A673 (cell line): ENCODE measurements at places on chromosomes 6 and 20.

- DNase-seq = no peak
- H3K27ac ChIP-seq = no peak overlapping the region
Observed at GRCh38 chr20:63330940-63331339, 30.2 kb downstream of the CHRNA4 start.

DNA sequence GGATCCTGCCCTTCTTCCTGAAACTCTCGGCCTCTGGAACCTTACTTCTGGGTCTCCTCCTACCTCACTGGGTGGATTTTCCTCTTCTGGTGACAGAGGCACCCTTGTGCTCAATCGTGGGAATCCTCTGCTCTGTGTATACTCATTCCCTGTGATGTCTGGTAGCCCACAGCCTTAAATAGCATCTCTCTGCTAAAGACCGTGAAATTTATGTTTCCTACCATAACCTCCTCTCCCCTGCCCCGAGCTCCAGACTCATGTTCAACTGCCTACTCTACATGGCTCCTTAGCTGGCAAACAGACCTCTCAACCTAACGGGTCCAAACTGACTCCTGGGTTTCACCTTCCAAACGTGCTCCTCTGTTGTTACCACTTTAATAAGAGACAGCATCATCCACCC, 9.9 kb downstream of the MMP9 start:
- H3K4me3 ChIP-seq = no peak overlapping the region
- no peaks in the 10 kb centered on the region for H3K36me3 ChIP-seq
- peaks cover 19% of the 10 kb centered on the region for H3K4me1 ChIP-seq
- H3K27ac ChIP-seq = no peak overlapping the region

GRCh38 chr6:155461556-155461955, 5.9 kb upstream of the NOX3 start:
- DNase-seq = no peak
- H3K27ac ChIP-seq = no peak overlapping the region
- H3K27me3 ChIP-seq = no peaks in the 10 kb centered on the region

DNA sequence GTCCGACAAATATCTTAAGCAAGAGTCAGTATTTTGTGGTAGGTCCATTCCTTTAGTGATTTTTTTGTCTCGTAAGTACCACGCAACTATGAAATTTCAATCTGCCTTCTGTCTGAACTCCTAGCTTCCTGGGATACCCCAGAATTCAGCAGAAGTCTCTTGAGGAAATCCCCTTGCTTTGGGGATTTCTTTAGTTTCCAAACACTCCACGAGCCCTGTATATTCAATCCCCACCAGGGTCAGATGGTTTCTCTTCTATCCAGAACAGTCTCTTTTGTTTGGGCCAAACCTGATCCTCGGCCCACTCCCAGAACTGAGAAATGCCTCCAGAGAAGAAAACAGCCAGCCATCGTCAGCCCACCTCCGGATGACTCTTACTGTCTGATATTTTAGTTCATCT, 113.0 kb downstream of the CHD6 start:
- no peak for DNase-seq
- peaks cover 4% of the 10 kb centered on the region for H3K36me3 ChIP-seq
- no peak overlapping the region for H3K4me3 ChIP-seq
- no peaks in the 10 kb centered on the region for H3K4me1 ChIP-seq
- no peak overlapping the region for H3K27ac ChIP-seq
- H3K27me3 ChIP-seq = no peaks in the 10 kb centered on the region

GRCh38 chr6:75532521-75532920, 38.9 kb upstream of the FILIP1 start:
- H3K27me3 ChIP-seq = no peaks in the 10 kb centered on the region
- DNase-seq = no peak
- no peaks in the 10 kb centered on the region for H3K36me3 ChIP-seq
- H3K4me3 ChIP-seq = no peak overlapping the region
- no peak overlapping the region for H3K27ac ChIP-seq

GRCh38 chr20:63252284-63252711, 2.0 kb downstream of the NKAIN4 start:
- no peaks in the 10 kb centered on the region for H3K36me3 ChIP-seq
- peaks cover 58% of the 10 kb centered on the region for H3K27me3 ChIP-seq
- H3K4me3 ChIP-seq = no peak overlapping the region
- no peaks in the 10 kb centered on the region for H3K4me1 ChIP-seq
- H3K27ac ChIP-seq = no peak overlapping the region
